ENCODE measurements at places on chromosomes 4 and X. TPM values are rescaled to one million over a fixed set of nuclear protein-coding genes. Genes with fewer than 3 reads are reported as not detected.

Gene SPRY1
- 42.2 TPM for polyA plus RNA-seq

Gene MTNR1A
- not detected for polyA plus RNA-seq

Gene TBC1D19
- 1.6 TPM for polyA plus RNA-seq

GRCh38 chrX:109785053-109785452, 52.0 kb upstream of the ACSL4 start:
- H3K36me3 ChIP-seq, result no peaks in the 10 kb centered on the region
- no peak overlapping the region for H3K4me3 ChIP-seq
- H3K27me3 ChIP-seq, result no peaks in the 10 kb centered on the region
- H3K4me1 ChIP-seq, result no peaks in the 10 kb centered on the region
- H3K27ac ChIP-seq, result no peak overlapping the region

DNA sequence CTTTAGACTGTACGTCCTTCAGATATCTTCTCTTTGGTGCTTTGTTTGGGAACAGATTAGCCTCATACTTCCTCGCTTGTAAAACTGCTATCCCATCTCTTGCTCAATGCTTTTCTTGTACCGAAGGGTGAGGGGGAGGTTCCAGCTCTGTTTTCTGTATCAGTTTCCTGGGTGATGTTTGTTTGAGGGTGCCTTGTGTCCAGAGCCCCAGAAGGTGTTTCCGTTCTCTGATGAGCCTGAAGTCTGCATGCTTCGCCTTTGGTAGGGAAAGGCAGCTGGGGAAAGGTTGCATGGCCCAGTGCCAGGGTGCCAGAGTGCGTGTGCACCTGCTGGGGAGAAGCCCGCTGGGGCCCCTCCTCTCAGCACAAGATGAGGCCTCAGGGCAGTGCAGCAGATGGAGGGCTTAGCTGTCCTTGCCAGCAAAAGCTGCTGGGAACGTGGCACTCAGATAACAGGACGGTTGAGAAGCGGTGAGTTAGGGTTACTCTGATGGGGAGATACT, 73.7 kb downstream of the TBL1X start:
- no peak overlapping the region for H3K27ac ChIP-seq
- no peaks in the 10 kb centered on the region for H3K4me1 ChIP-seq
- no peaks in the 10 kb centered on the region for H3K27me3 ChIP-seq

GRCh38 chrX:56757327-56757726, 28.3 kb downstream of the NBDY start:
- no peaks in the 10 kb centered on the region for H3K27me3 ChIP-seq
- no peak overlapping the region for H3K27ac ChIP-seq
- H3K4me1 ChIP-seq, result peaks cover 4% of the 10 kb centered on the region
- H3K36me3 ChIP-seq, result no peaks in the 10 kb centered on the region

DNA sequence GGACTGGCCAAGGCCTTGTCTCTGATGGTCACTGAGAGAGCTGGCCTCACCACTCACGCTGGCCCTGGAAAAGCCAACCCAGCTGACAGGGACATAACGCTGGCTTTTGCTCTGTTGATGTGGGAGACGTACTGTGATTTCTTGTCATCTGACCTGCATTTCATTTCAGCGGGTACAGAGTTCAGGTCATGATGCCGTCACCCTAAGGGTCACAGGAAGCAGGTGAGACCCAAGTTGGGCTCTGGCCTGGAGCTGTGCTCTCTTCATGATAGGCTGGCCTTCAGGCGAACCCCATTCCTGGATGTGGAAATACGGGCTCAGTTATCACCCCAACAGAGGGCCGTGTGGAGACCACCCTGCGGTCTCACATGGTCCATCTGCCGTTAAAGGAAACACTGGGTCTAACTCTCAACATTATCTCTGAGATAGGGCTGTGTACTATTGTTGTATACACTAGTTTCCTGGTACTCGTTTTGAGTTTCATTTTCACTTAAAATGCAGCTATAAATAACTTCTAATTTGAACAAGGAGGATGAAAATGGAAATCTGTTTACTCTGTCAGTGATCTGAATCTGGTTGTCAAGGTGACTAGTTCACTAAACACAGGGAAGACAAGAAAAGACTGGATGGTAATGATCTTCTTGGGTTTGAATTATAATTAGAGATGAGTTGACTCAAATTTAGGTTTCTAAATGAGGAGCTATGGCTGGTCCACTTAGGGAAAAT, 89.1 kb downstream of the TBC1D9 start:
- no peaks in the 10 kb centered on the region for H3K4me1 ChIP-seq
- H3K4me3 ChIP-seq, result no peak overlapping the region
- peaks cover 96% of the 10 kb centered on the region for H3K36me3 ChIP-seq
- no peak overlapping the region for H3K27ac ChIP-seq
- no peak for DNase-seq
- H3K27me3 ChIP-seq, result no peaks in the 10 kb centered on the region

GRCh38 chrX:41720125-41720779, 3.7 kb upstream of the GPR82 start:
- DNase-seq, result no peak
- H3K36me3 ChIP-seq, result no peaks in the 10 kb centered on the region
- H3K27me3 ChIP-seq, result no peaks in the 10 kb centered on the region

DNA sequence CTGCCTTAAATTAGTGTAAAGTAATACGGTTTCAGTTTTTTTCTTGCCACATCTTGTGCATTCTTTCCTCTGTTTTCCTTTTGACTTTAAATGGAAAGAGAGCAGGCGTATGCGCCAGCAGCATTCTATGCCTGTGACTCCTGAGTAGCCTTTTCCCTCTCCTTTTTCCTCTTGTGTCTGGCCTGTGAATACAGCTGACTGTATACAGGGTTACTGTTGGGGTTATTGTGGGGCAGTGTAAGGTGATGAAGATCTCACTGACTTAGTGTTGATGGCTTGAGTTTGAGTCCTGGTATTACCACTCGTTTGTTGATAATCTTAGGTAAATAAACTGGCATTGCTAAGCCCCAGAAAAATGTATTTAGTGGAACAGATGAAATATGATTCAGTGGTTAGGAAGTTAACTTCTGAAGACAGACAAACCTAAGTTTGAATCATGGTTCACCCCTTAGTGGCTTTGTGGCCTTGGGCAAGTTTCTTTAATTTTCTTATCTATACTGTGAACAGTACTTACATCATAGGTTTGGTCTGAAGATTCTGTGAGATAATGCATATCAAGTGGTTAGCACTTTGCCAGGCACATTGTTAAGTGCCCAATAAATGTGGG, 105.1 kb downstream of the FNIP2 start:
- H3K27ac ChIP-seq, result no peak overlapping the region
- no peaks in the 10 kb centered on the region for H3K27me3 ChIP-seq
- H3K4me3 ChIP-seq, result no peak overlapping the region
- H3K4me1 ChIP-seq, result peaks cover 43% of the 10 kb centered on the region

GRCh38 chr4:14132301-14132700, 504.8 kb upstream of the BOD1L1 start:
- H3K27me3 ChIP-seq, result no peaks in the 10 kb centered on the region
- H3K27ac ChIP-seq, result no peak overlapping the region
- no peak overlapping the region for H3K4me3 ChIP-seq
- no peak for DNase-seq

DNA sequence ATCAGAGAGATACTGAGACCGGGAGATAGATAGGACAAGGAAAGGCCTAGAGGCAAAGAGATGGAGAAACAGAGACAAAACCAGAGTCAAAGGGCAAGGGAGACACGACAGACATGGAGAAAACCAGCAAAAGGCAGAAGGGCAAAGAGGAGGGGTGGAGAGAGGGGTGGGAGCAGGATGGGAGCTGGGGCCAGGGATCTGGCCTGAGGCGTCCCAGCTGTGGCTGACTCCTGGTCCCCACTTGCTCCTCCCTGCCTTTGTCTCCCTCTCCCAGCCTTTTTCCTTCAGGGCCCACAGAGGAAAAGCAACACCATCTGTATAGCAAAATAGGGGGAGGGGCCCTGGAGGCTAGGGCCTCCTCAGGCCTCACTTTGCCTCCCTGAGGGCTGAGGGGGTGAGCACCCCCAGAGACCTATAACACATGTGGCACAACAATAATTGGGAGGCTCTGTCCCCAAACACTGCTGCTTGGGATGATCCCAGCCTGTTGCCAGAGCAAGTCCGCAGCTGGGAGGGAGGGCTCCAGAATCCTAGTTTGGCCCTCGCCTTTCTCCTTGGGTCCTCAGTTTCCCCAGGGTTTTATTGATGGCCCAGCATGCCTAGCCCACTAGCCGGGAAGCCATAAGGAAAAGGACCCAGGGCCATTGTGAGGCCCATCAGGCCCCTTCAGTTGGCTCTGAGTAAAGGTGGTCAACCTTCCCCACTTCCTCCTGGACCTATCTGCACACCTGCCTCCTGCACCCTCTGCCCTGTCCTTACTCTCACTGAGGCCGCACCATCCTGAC, 96.8 kb downstream of the PJA1 start:
- no peaks in the 10 kb centered on the region for H3K27me3 ChIP-seq
- peaks cover 4% of the 10 kb centered on the region for H3K4me1 ChIP-seq
- H3K4me3 ChIP-seq, result no peak overlapping the region

- no peaks in the 10 kb centered on the region for H3K36me3 ChIP-seq
- no peak overlapping the region for H3K4me3 ChIP-seq
- DNase-seq, result no peak
Measured at GRCh38 chr4:175702703-175703102, 109.4 kb downstream of the GPM6A start.

GRCh38 chr4:77185686-77186085, 28.7 kb downstream of the CCNG2 start:
- no peak for DNase-seq
- H3K36me3 ChIP-seq, result no peaks in the 10 kb centered on the region
- H3K27me3 ChIP-seq, result no peaks in the 10 kb centered on the region

Data from heart right ventricle (tissue), 16 donors.